ENCODE measurements at places on chromosomes 7 and 10.

- DNase-seq: no peak
Measured at GRCh38 chr10:124288928-124289850, 129.5 kb downstream of the OAT start.

DNA sequence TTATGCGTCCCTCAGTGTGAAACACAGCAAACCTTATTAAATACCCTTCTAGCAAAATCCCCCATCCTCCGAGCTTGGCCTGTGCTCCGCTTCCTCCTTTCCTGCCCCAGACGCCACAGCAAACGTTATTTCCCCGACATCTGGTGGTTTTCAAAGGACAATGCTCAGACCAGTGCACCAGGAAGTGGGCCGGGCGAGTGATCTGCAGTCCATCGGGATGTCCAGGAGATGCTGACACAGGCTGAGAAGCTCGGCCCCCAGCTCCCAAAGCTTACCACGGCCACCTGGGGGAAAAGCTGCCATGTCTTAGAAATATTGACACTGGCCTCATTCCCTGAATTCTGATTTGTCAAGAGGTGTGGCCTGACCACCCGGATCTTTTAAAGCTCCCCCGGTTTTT lies 129.5 kb downstream of the PTPRN2 start:
- DNase-seq: no peak

GRCh38 chr10:75542906-75543305 lies 111.5 kb downstream of the LRMDA start:
- DNase-seq: no peak

DNA sequence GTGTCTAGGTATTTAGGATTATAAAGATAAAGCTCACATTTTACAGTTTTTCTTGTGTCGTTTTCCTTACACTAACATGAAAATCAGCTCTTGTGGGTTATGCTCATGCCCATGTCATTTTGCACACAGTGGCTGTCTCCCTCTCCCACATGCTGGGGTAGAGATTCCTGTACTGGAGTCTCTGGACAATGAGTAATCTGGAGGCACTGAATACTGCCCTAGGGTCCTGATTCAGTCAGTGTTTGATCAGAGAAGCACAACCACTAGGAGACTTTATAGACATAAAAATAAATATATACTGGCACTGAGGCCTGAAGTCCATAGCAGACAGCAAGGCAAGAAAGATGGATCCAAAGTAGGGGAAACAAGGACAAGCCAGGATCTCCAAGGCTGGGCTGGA lies 1008.8 kb downstream of the KCNMA1 start:
- no peak for DNase-seq

GRCh38 chr10:22250897-22251660 lies 33.3 kb upstream of the EBLN1 start:
- no peak for DNase-seq

GRCh38 chr10:6763001-6763400 lies 182.9 kb upstream of the PRKCQ start:
- no peak for DNase-seq

GRCh38 chr10:44911081-44911540 lies at the start of gene TMEM72:
Gene TMEM72, plus strand, starts transcription at chr10:44911337. Its CDS starts 176 bp downstream, at chr10:44911513.
- DNase-seq: no peak

DNA sequence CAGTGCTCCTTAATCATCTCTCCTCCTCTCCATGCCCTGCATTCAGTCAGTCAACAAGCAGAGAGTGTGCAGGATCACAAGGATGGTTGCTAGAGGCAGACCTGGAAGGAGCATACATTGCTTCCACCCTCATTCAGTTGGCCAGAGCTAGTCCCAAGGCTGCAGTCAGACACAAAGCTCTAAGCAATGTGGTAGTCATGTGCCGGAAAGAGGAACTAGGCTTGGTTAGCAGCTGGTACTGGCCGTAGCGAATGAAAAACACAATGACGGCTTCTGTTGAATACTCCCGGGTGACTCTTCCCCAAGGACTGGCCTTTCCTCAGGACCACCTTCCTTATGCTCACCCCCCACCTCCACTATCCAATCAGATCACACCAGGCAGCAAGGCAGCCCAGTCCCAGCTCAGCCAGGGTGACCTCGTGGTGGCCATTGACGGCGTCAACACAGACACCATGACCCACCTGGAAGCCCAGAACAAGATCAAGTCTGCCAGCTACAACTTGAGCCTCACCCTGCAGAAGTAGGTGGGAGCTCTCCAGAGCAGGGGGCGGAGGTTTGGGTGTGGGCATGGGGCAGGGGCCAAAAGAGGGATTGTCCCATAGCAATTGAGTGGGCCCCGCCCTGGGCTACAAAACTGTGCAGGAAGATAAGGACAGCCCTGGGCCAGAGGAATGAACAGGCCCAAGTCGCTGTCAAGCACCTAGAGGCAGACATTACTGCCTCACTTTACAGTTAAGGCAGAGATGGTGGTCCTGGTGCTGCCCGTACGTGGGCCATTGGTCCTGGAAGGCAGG lies 10.9 kb downstream of the LDB3 start:
- DNase-seq: no peak

DNA sequence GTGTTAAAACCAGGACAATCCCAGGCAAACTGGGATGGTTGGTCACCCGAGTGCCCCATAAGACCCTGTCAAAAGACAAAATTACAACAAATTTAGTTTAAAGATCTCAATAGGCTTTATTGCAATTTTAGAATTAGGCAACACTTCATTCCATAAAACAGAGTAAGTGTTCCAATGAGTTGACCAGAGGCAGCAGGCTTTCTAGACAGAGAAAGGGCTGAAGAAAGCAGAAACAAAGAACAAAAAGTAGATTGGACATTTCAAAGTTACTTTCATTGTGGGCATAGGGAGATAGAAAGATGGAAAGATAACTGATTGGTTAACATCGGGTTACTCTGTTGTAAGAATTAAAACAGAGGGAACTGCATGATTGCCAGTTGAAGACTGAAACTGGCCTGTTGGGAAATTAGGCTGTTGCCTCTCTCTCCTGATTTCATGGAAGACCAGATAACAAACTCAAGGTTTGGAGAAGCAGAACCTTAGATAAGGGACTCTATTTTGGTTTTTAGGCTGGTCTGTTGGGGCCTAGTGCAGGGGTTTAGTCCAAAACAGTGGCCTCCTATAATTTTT lies 36.3 kb downstream of the ENTPD1 start:
- DNase-seq: no peak

GRCh38 chr10:112335111-112335867 lies 38.6 kb upstream of the ACSL5 start:
- no peak for DNase-seq

GRCh38 chr7:96189129-96189820 lies 132.6 kb downstream of the SLC25A13 start:
- DNase-seq: no peak

DNA sequence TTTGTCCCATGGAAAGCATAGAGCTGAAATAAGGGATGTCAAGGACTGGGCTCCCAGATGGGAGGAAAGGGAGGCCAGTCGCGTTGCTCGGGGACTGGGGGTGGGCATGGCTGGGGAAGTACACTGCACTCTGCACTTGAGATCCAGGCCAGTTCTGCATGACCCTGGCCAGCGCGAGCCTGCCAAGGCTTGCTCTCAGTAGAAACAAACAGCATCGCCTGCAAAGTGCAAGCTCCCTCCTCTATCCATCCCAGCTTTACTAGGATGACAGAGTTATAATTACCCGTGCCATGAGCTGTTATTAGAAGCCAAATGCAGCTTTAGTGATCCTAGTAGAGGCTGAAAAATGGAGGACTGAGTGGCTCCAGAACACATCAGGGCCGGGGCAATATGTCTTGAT lies 43.9 kb upstream of the PDCD4 start:
- DNase-seq: no peak

- DNase-seq: no peak
Measured at GRCh38 chr10:133160826-133161471, 930 bp downstream of the KNDC1 start.

DNA sequence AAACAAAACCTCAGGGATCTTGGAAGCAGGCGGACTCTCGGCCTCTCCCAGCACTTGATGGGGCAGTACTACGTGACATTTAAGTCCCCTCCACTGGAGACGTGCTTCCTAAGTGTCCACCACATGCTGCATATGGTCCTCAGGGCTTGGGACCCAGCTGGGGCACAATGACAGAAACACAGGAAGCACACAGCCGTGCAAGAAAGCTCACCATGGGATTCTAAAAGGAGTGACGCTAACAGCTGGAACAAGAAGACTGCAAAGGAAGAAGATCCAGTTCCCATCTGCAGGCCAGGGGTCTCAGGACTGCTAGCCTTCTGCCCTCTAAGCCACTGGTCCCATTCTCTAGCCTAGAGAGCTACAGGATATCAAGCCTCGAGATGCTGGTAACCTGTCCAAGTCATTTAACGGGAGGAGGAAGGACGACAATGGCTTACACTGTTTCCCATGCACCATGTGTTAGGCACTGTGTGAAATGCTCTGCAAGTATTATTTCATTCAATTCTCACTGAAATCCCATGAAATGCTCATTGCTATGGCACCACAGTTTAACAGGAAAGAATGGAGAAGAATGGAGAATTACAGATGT lies 61.1 kb downstream of the KCNMA1 start:
- DNase-seq: no peak

GRCh38 chr10:31584098-31584631 lies 265.1 kb downstream of the ZEB1 start:
- no peak for DNase-seq

GRCh38 chr10:13527864-13528122 lies 1.0 kb downstream of the BEND7 start:
- no peak for DNase-seq

- no peak for DNase-seq
Measured at GRCh38 chr10:7056216-7056615, 354.6 kb downstream of the SFMBT2 start.

DNA sequence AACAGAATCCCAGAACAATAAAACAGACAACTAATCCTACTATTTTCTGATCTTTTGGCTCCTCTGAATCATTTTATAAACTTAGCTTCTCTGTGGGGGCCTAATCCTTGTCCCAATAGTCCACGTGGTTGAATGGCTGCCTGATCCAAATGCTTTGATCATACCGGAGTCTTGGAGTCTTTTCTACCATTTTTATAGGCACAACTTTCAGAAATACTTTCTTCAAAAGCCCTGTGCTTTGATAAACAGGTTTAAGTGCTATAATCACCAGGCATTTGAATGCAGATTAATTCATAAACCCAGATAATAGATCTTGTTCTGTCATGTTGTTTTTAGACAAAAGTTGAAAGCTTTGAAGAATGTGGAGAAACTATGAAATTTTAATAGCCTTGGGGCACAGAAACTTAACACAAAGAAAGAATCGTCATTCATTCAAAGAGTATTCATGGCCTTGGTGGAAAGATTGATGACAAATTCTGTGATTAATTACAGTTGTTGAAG lies 163.7 kb downstream of the AHR start:
- no peak for DNase-seq

DNA sequence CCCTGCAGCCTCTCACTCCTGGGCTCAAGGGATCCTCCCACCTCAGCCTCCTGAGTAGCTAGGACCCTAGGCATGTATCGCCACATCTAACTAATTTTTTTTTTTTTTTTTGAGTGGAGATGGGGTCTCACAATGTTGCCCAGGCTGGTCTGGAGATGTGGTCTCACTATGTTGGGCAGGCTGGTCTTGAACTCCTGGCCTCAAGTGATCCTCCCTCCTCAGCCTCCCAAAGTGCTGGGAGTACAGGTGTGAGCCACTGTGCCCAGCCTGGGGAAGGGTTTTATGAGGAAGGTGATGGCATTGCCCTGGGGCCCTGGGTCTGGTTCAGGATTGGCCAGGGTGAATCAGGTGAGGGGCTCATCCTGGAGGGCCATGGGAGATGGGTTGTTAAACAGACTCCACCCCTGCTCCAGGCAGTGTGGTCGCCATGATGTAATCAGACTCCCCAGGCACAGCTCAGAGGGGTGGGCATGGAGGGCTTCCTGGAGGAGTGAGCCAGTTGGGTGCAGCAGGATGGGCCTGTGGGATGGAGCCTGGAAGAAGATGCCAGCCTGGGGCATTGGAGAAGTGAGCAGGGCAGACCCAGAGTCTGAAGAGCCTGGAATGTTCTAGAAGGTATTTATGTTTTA lies 82.7 kb downstream of the MYL10 start:
- no peak for DNase-seq

All from activated CD4-positive, alpha-beta T cell treated with anti-CD3 and anti-CD28 coated beads for 4 hours (primary cell).